Activated T-helper 9 cell treated with anti-CD3 and anti-CD28 coated beads, Interleukin-2, amount 50 U/mL, for 16 hours (primary cell): ENCODE measurements at places on chromosomes 6 and 20.

DNA sequence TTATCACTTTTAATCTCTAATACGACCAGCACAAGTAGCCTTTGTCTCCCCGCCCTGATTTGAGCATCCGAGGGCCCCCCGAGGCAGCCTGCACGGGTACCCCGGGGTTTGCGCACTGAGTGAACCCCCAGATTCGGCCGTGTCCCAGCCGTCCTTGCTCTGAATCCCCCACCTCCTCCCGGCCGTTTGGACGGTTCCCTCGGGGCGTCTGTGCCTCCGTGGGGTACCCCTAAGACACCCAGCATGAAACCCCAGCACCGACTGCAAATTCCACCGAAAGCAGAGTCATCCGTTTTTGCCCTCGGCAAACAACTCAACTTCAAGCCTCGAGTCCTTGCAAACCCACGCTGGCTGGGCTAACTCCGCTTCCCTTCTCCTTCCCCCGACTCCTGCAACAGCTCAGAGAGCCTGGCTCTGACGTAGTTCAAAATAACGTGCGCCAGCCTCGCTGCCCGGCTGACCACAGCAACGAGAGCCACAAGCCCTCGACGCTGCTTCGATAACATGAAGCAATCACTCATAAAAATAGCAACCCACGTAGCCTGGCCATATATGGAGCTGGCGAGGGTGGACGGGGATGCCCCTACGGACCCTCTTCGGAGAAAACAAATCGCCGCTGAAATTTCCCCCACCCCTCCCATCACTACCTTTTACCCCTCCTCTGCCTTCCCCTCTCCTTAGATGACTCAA is 764 bp upstream of the SNAP25 start:
- DNase-seq, result no peak

GRCh38 chr6:22544476-22544875 is 24.9 kb upstream of the HDGFL1 start:
- no peak for DNase-seq

DNA sequence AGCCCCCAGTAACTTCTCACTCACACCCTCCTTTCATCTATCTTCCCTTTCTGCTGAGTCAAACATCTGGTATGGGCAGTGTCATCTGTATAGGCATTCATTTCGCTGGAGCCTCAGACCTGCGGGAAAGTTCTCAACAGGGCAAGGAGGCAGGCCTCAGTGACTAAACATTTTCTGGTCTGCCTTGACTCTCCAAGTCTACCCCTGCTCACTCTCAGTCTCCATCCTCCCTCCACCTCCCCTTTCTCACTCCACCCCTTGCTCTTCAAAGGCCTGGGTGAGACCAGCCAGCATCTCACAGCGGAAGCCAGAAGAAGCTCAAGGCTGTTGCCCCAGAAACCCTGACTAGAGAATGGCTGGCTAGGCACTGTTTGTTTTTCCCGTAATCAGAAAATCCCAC is 105.0 kb upstream of the BEND6 start:
- no peak for DNase-seq

DNA sequence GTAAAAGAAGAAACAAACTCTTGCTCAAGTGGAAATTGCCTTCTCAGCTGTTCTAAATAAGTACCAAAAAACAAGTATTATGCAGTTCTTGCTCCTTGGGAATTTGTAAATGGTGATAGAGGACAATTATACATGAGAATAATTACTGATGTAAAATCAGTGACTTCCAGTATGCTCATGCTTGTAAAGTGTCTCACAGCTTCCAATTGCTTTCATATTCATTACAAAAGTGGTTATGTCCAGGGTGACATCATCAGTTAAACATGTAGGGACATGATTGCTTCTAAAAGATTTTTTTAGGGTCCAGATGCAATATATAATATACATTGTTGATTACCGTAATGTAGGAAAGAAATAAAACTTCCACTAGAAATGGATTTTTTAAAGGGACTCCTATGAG is 122.8 kb upstream of the B3GAT2 start:
- no peak for DNase-seq

GRCh38 chr6:170148709-170149470 is 142.0 kb downstream of the DLL1 start:
- DNase-seq, result no peak

- DNase-seq, result no peak
These were observed 34.0 kb downstream of the PMEPA1 start for GRCh38 chr20:57675773-57676172.

DNA sequence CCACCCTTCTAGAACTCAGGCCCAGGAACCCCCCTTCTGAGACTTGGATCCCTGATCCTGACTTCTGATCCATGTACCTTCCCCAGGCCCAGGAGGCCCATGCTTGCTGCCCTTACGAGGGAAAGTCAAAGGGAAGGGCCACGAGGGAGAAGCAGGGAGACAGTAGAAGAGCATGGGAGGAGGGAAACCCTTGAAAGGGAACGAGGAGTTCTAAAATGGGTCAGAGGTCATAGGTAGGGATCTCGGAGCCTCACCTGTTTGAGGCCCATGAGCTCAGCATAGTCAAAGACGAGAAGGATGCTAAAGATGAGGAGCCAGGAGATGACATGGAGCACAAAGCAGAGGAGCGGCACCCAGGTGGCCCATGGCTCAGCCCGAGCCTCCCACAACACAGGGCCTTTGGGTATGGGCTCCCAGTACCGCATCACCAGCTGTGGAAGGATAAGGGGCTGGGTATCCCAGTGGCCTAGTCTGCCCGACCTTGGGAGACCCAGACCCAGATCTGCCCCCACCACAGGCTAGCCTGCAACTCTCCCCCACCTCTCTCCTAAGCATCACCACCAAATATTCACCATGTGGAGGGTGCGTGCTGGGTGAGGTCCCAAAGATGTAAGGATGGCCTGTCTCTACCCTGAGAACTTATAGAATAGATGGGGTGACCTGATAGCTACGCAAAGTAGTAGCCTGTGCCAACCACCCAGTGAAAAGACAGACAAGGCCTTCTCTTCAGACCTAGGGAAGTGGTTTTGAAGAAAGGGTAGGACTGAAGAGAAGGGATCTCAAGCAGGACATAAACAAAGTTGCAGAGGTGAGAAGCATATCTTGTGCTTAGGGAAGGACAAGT is 1.5 kb downstream of the NRM start:
- no peak for DNase-seq

GRCh38 chr6:170371080-170371479 is 64.5 kb downstream of the FAM120B start:
- no peak for DNase-seq

- DNase-seq, result no peak
These were observed 38.0 kb downstream of the TGM2 start for GRCh38 chr20:38126932-38127621.

DNA sequence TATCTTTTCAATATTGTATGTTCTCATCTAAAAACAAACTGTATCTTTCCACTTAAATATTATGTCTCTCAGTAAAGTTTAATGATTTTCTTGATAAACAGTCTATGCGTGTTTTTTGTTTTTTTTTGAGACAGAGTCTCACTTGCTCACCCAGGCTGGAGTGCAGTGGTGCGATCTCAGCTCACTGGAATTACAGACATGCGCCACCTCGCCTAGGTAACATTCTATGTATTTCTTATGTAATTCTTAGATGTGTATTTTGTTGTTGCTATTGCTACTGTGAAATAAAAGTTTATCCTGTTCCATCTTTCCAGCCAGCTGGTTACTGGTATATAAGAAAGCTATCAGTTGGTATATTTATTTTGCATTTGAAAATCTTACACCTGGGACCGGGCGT is 29.4 kb downstream of the ABHD12 start:
- no peak for DNase-seq

GRCh38 chr6:56364431-56364826 is 117.0 kb upstream of the COL21A1 start:
- DNase-seq, result no peak

GRCh38 chr6:7672066-7673062 is 53.5 kb upstream of the BMP6 start:
- DNase-seq, result no peak

- DNase-seq, result no peak
These were observed 256.8 kb downstream of the CDKAL1 start for GRCh38 chr6:20791074-20791473.

DNA sequence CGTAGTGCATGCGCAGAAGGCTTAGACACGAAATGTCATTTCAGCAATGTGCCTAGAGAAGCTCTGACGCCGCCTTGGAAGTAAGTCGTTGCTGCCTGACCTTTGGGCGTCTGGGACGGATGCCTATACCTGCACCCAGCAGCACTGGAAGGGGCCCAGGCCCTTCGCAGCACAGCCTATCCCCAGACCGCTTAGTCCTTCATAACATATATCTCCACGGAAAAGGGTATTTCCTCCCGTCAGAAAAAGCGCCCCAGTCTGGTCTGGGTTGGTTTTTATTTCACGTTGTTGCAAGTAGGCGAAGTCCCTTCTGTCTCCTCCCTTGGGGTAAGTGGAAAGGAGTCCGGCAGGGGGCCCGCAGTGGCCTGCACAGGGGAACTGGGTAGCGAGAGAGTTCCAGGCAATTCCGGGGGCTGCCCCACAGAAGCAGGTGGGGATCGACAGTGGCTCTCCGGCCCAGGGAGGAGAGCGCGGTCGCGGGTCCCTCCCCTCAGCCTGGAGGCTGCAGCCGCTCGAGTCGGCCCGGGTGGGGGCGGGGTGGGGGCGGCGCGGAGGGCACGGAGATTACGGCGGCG is 559 bp upstream of the EYA4 start:
- DNase-seq, result no peak
